ENCODE measurements at places on chromosomes 3 and 15.
A peak's percentile ranks its signal among the peaks of the same experiment; 100 is the strongest.

GRCh38 chr15:66164788-66165187 lies 88.8 kb downstream of the MEGF11 start:
- DNase-seq = no peak

GRCh38 chr15:99361545-99362185 lies 110.4 kb downstream of the LRRC28 start:
- DNase-seq = no peak

- no peak for DNase-seq
Observed at GRCh38 chr3:156513619-156514018, 41.3 kb downstream of the SSR3 start.

- no peak for DNase-seq
Observed at GRCh38 chr15:89003865-89004725, 84.2 kb upstream of the ABHD2 start.

- DNase-seq = no peak
Observed at GRCh38 chr15:91542226-91542625, 311.3 kb upstream of the SLCO3A1 start.

DNA sequence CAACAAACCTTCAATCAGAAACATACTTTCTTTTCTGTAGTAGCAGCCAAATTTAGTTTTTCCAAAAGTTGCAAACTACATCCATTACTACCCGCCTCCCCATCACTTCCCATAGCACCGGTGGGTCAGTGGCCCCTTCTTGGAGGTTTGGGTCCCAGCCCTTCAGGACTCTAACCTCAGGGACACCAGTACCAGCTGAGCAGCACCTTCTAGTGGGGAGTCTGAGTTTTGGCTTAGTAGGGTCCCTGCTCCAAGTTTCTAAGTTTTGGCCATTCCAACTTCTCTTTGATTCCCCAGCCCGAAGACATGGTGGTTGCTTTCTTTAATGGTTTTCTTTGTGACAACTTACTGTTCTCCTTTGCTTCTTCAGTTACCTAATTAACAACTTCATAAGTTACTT lies 160.6 kb downstream of the ECT2 start:
- no peak for DNase-seq

- no peak for DNase-seq
Observed at GRCh38 chr3:37862219-37862902, 681 bp downstream of the CTDSPL start.

- no peak for DNase-seq
Observed at GRCh38 chr3:44070841-44071546, 170.7 kb upstream of the TOPAZ1 start.

- no peak for DNase-seq
Observed at GRCh38 chr3:54870423-54870822, 57.4 kb downstream of the LRTM1 start.

DNA sequence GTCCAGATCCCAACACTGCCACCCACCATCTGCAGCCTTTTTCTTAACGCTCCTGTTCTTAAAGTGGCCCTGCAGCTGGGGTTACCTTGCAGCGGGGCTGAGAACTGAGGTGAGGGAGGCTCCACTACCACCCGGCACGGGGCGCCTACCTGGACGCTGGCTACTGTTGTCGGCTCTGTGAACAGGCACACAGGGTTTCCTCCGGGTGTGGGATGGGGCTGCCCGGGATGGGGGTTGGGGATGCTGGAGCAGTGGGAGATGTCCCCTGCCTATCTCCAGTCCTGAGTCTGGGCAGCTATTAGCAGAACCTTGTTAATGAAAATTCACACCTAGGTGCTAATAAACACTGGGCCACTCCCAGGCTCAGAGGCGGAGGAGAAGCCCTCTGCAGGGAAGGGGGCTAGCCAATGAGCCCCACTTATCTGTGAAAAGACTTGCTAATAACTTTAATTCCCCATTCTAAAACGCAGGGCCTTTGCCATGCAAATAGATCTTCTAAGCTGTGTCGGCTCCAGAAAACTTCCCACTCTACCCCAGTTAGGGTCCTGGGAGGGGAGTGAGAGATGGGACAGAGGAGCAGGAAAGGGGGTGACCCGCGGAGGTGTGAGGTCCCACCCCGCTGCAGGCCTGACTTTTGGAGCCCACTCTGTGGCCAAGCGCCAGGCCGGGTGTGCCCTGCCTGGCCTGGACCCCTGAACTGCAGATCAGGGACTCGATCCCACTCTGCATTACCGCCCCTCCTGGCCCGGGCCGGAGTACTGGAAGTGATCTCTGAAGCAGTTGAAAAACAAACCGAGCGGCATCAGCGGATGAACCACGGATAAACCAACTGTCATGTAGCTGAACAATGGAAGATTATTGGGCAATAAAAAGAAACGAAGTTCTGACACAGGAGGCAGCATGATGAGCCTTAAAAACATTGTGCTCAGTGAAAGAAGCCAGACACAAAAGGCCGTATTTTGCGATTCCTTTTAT lies 3.1 kb downstream of the MESP1 start:
- DNase-seq = no peak

- DNase-seq = no peak
Observed at GRCh38 chr15:46622851-46623250, 988.0 kb downstream of the SQOR start.

DNA sequence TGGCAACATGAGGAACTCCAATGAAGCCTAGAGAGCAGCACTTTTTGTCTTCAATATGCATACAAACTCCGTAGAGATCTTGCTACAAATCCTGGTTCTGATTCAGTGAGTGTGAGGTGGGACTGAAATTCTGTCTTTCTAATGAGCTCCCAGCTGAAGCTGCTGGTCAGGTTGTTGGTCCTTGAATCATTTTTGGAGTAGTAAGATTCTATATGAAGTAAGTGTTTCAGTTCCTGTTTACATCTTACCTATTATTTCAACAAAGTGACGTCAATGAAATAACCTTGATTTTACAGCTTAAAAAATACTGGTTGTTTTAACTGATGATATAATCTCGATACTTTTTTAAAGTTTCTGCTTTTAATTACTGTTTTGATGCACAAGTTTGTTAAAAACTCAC lies 33.9 kb downstream of the SHQ1 start:
- no peak for DNase-seq

DNA sequence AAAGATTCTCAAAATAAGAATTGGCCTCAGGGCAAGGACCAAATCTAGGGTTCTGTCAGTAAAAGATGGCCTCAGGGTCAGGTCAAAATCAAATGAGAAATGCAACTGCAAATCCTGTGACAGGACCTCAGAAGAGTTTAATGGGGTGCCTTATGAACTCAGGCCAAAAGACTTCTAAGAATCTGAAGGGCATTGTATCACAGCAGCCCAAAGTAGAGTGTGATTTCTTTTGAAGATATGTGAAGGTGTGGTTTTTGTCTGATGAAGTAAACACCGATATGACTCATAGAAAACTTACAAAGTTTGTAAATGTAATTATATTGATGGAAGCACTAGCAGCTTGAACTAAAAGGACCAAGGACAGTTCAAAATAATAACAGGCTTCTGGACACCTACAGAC lies 966.1 kb downstream of the AGBL1 start:
- no peak for DNase-seq

DNA sequence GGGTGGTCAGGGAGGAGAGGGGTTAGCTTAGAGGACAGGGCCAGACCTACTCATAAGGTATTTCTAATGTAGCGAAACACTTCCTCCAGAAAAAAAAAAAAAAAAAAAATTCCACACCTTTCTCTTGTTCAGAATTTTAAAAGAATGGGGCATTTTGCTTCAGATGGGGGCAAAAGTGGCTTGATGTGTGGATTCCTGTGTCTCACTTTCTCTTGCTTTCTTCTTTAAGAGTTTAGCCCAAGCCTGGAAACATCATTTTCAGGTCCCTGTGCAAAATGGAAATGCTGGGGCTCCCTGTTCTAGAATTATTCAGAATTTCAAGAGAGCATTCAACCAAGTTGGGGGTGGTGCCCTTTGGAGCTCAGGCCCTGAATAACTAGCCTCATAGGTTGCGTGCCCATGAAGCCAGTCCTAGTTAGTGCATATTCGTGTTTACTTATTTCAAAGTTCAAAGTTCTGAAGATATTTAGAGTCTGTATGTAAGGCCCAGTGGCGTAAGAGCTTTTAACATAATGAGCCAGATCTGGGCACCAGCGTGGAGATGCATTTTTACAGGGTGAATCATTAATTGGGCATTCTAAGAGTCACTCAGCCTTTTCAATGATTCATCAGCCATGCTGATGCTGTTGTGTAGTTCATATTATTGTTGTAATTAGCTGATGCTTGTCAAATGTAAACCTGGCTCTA lies 104.5 kb downstream of the RPLP1 start:
- DNase-seq = no peak

GRCh38 chr15:75358771-75359536 lies 9.5 kb downstream of the MAN2C1 start:
- DNase-seq = no peak

- no peak for DNase-seq
Observed at GRCh38 chr3:153970047-153970446, 151.1 kb upstream of the ARHGEF26 start.

DNA sequence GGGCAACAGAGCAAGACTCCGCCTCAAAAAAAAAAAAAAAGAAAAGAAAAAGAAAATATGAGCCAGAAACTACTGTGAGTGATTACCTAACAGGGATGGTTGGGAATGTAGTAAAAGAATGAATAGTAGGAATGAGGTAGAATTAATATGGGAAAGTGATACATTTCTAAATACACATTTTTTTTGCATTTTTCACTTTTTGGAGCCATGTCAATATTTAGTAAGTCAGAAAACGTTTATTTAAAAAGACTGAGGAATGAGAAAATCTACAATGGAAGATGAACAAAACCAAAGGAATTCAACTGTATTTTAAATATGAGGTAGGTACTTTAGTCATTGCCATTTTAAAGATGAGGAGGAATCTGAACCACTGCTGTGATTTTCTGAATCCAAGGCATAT lies 817.2 kb upstream of the CADM2 start:
- DNase-seq = no peak

DNA sequence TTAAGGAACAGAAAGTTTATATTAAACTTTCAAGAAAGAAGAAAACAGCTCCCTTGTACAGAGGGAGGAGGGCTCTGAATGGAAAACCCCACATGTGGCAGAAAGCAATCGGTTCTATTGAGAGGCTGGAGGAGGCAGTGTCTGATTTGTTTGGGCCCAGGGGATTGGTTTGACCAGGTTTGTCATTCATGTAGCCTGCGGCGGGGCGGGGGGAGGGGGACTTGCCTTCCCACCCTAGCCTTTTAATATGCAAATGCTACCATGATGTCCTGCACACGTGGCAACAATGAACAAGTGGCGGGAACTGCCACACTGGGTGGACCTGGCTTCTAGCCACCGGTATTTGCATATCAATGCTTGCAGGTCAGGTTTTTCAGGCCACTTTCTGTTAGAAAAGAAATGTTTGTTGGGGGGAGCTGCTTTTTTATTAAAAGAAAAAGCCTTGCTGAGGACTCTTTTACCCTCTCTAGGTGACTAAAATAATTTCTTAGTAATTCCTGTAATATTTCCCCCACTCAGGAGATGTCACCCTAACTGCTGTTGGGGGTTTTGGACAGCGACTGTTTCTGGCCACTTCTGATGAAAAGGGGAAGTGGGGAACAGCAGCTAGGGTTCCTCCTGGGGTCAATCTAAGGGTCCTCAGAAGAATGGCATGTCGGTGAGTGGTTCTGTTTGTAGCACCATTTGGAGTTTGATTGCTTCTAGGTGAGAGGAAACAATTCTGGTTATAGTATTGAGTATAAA lies 691.2 kb downstream of the TBL1XR1 start:
- no peak for DNase-seq

GRCh38 chr3:194042927-194043326 lies 93.0 kb upstream of the HES1 start:
- DNase-seq = no peak

DNA sequence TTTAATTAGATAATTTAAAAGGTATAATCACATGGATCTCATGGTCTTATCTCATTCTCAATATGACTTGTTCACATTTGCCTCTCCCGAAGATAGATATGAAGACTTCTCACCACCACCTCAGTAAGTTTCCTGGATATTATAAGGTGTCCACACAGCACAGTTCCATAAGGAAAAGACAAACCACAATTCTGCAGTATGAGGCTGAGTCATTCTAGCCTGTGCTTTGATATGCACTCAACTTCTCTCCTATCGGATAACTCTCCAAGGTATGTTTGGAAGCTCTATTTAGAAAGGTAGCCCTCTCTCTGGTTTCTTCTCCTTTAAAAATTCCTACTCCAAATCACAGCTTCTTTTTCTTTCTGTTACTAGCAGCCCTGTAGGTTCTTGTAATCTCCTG lies 612.8 kb downstream of the ZPLD1 start:
- DNase-seq = no peak

GRCh38 chr3:126480861-126481260 lies 5.2 kb upstream of the ZXDC start:
- no peak for DNase-seq

GRCh38 chr3:155870945-155871745 lies 695 bp downstream of the GMPS start:
- DNase-seq = peak; percentile 6

GRCh38 chr15:65818927-65819562 lies 27.0 kb upstream of the DENND4A start:
- DNase-seq = no peak

DNA sequence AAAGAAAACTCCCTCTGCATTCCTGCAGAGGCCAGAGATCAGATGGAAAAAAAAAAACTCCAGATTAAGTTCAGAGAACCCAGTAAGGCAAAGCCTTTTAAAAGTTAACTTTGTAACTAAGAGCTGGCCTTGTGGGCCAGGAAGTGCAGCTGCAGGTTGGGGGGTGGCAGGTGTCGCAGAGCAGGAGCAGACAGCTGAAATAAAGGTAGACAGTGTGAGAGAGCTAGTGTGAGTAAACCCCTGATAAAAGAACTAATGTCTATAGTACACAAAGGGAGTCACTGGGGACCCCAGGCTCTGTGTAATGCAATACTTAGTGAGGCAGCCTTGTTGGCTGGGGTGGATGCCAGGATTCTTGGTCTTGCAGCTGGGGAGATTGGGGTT lies 42.1 kb downstream of the PPCDC start:
- DNase-seq = no peak

GRCh38 chr3:101478980-101479379 lies 34.0 kb downstream of the SENP7 start:
- DNase-seq = no peak

DNA sequence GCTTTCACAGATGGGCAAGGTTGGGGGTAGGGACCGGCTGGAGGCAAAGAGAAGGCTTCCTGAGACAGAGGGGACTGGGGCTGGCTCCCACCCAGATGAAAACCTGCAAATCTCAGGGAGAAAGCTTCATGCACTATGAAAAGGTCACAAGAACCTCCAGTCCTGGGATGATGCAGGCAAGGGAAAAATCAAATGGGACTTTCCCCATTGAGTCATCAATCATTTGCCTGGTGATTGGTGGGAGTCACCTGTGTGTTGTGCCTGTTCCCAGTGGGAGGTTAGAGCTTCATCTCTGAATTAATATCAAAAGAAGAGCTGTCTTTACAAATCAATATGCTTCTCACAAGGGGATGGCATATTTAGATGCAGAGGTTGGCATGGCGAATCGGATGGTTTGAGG lies 49.9 kb downstream of the CACNA1D start:
- no peak for DNase-seq

GRCh38 chr3:149813367-149814281 lies 609 bp downstream of the RNF13 start:
- DNase-seq = no peak

GRCh38 chr15:20106026-20106425 lies 435.6 kb downstream of the GOLGA6L6 start:
- DNase-seq = no peak

- DNase-seq = no peak
Observed at GRCh38 chr15:71191296-71191695, 76.0 kb downstream of the THSD4 start.

GRCh38 chr15:76936671-76937070 lies 5.1 kb downstream of the RCN2 start:
- DNase-seq = no peak

GRCh38 chr15:31108836-31109235 lies 7.3 kb upstream of the TRPM1 start:
- no peak for DNase-seq

- DNase-seq = no peak
Observed at GRCh38 chr3:43525386-43525785, 96.4 kb downstream of the ANO10 start.

Measured in activated CD4-positive, CD25-positive, alpha-beta regulatory T cell (primary cell).